ENCODE measurements at places on chromosomes 6 and 20. TPM values are rescaled to one million over a fixed set of nuclear protein-coding genes. Genes with fewer than 3 reads are reported as not detected.

The PGC gene
- not detected for total RNA-seq

The ECT2L gene
- under 0.01 TPM for total RNA-seq

The CST4 gene
- not detected for total RNA-seq

The BMP7 gene
- total RNA-seq, result not detected

The SUPT3H gene
- total RNA-seq, result 4.9 TPM

The JPH2 gene
- total RNA-seq, result not detected

The BTNL2 gene
- total RNA-seq, result not detected

The SLC32A1 gene
- not detected for total RNA-seq

The FKBP1C gene
- total RNA-seq, result under 0.01 TPM

The HFE gene
- 19.0 TPM for total RNA-seq

The LCA5 gene
- 3.4 TPM for total RNA-seq

The ERMARD gene
- 14.1 TPM for total RNA-seq

The COL10A1 gene
- total RNA-seq, result not detected

The APCDD1L gene
- total RNA-seq, result 7.9 TPM

The GSTA3 gene
- total RNA-seq, result not detected

The SLC25A27 gene
- total RNA-seq, result 2.3 TPM

The TFAP2A gene
- total RNA-seq, result 4.5 TPM

The C6orf163 gene
- total RNA-seq, result 0.18 TPM

The SLC22A1 gene
- total RNA-seq, result not detected

The SMPDL3A gene
- 7.4 TPM for total RNA-seq

The TBCC gene
- 34.7 TPM for total RNA-seq

The SLC26A8 gene
- total RNA-seq, result not detected

The RRAGD gene
- 0.49 TPM for total RNA-seq

The CST5 gene
- total RNA-seq, result not detected

The CNKSR3 gene
- total RNA-seq, result 4.7 TPM

The GNAS gene
- total RNA-seq, result 635 TPM

The GABRR1 gene
- not detected for total RNA-seq

The CCN2 gene
- 511 TPM for total RNA-seq

The DACT2 gene
- 7.8 TPM for total RNA-seq

The PXMP4 gene
- total RNA-seq, result 2.9 TPM

The PACRG gene
- 0.16 TPM for total RNA-seq

The ZNF831 gene
- total RNA-seq, result not detected

The ETV7 gene
- total RNA-seq, result not detected

The TRIM40 gene
- not detected for total RNA-seq

The RHAG gene
- total RNA-seq, result not detected

The IL17F gene
- total RNA-seq, result not detected

The POU3F2 gene
- total RNA-seq, result not detected

The SH3BGRL2 gene
- total RNA-seq, result 2.0 TPM

The MAP3K5 gene
- 8.3 TPM for total RNA-seq

The YIPF3 gene
- total RNA-seq, result 166 TPM

The PHF20 gene
- 18.1 TPM for total RNA-seq

The PTPRT gene
- total RNA-seq, result 0.16 TPM

The PI16 gene
- total RNA-seq, result not detected

The CRISP2 gene
- not detected for total RNA-seq

Data from cardiac atrium fibroblast (primary cell).